ENCODE measurements at places on chromosomes 1 and 21.

- no peaks in the 10 kb centered on the region for H3K27me3 ChIP-seq
- DNase-seq = peak; percentile 79
- H3K27ac ChIP-seq = peak overlapping the region; percentile 91
Measured at GRCh38 chr1:81802707-81803430, 2.1 kb downstream of the ADGRL2 start.

DNA sequence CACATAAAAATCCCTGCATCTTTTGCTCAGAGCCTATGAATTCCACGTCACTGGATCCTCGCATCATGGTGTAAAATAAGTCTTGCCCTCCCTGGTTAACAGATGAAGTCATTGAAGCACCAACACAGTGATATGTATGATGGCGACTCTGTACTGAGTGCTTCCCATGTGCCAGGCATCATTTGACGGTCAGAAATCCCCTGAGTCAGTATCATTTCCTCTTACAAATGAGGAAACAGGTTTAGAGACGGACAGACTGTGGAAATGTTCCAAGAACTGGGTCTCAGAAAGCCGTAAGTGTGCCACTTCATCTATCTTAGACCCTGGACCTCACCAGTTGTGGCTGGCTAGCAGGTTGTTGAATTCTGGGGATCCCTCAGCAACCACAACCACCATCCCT lies 5.1 kb upstream of the OLFML2B start:
- H3K27ac ChIP-seq = no peak overlapping the region
- no peaks in the 10 kb centered on the region for H3K4me1 ChIP-seq
- DNase-seq = no peak
- H3K4me3 ChIP-seq = no peak overlapping the region

- H3K27me3 ChIP-seq = no peaks in the 10 kb centered on the region
- H3K4me1 ChIP-seq = no peaks in the 10 kb centered on the region
- no peak overlapping the region for H3K27ac ChIP-seq
- no peak for DNase-seq
- H3K36me3 ChIP-seq = no peaks in the 10 kb centered on the region
Measured at GRCh38 chr1:46547481-46548383, 3.7 kb downstream of the KNCN start.

DNA sequence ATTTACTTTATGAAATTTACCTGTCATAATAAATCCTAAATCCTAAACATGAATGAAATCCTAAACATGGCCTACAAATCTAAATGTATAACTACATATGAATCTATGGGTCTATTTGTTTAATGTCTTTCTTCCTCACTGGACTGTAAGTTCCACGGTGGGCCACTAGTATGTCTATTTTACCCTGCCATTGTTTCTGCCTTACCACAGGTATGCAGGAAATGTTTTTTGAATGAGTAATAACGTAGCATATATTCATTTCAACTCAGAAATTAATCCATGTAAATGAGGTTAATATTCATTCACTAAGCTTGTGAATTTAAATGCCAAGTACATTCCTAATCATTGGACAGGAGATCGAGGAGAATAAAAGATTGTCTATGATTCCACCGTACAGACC lies 35.3 kb downstream of the B3GALNT2 start:
- no peaks in the 10 kb centered on the region for H3K4me1 ChIP-seq
- no peak overlapping the region for H3K4me3 ChIP-seq
- peaks cover 3% of the 10 kb centered on the region for H3K36me3 ChIP-seq
- no peaks in the 10 kb centered on the region for H3K27me3 ChIP-seq
- no peak overlapping the region for H3K27ac ChIP-seq

- no peak overlapping the region for H3K27ac ChIP-seq
- H3K4me3 ChIP-seq = no peak overlapping the region
- H3K36me3 ChIP-seq = no peaks in the 10 kb centered on the region
- H3K27me3 ChIP-seq = no peaks in the 10 kb centered on the region
- no peaks in the 10 kb centered on the region for H3K4me1 ChIP-seq
Measured at GRCh38 chr21:43281661-43282357, 113.0 kb downstream of the CRYAA start.

DNA sequence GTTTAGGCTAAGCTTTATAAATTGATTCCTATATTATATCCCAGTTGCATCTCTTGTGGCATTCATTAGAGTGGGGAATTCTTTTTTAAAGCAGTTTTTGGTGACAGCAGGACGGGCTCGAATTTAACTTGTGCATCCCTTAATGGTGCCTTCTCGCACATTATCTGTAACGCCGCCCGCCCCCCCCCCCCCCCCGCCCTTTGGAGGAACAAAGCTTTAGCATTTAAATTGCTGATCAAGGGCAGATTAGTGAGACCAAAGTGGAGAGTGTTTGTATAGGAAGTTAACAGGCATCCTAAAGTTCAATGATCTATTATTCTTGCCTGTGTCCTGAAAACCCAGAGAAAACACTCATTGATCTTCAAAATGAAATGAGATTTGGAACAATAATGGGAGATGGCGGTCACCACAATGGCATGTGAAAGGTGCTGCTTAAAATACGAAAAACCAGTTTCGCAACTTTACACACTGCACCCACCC lies 2.2 kb downstream of the LMO4 start:
- no peak for DNase-seq
- peak overlapping the region; percentile 96 for H3K4me3 ChIP-seq
- no peaks in the 10 kb centered on the region for H3K36me3 ChIP-seq
- H3K27ac ChIP-seq = peak overlapping the region; percentile 4
- H3K4me1 ChIP-seq = peaks cover 4% of the 10 kb centered on the region

DNA sequence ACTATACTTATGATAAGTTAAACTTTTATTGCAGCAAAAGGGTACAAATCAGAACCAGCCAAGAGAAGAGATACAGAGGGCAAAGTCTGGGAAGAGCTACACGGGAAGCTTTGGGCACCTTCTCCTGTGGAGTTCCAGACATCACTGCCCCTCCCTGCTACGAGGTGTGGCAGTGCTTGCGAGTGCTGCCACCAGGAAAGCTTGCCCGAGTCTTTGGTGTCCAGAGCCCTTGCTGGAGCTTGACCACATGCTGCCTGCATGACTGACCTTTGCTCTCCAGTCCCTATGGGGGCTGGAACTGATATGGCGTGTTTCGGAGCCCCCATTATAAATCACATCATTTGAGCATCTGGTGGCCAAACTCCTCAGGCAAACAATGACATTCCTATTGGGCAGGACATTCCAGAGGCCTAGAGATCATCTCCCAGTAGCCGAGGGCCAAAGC lies 23.4 kb downstream of the PLEKHO1 start:
- H3K4me1 ChIP-seq = no peaks in the 10 kb centered on the region
- H3K27ac ChIP-seq = no peak overlapping the region
- DNase-seq = no peak
- no peaks in the 10 kb centered on the region for H3K36me3 ChIP-seq
- H3K4me3 ChIP-seq = no peak overlapping the region
- no peaks in the 10 kb centered on the region for H3K27me3 ChIP-seq

Measured in aorta (tissue), 5 donors.